ENCODE measurements at places on chromosomes 1 and 21. TPM values are rescaled to one million over a fixed set of nuclear protein-coding genes. Genes with fewer than 3 reads are reported as not detected.

DNA sequence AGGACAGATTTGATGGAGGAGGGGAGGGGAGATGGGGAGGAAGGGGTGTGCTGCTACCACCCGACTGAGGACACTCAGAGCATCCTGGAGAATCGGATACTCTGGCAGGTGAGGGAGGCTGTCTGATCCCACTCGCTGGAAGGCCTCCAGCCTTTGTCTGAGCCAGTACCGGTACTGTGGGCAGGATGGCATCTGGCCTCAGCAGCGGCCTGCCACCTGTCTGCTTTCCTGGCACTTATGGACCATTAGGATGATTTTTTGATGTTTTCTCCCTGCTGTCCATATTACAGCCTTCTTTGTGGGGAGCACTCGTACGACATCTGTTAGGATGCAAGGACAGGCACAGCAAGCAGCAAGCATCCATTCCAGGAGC, 11.5 kb downstream of the ATP2B4 start:
- no peak overlapping the region for H3K4me3 ChIP-seq
- H3K4me1 ChIP-seq: peaks cover 76% of the 10 kb centered on the region
- no peaks in the 10 kb centered on the region for H3K27me3 ChIP-seq

DNA sequence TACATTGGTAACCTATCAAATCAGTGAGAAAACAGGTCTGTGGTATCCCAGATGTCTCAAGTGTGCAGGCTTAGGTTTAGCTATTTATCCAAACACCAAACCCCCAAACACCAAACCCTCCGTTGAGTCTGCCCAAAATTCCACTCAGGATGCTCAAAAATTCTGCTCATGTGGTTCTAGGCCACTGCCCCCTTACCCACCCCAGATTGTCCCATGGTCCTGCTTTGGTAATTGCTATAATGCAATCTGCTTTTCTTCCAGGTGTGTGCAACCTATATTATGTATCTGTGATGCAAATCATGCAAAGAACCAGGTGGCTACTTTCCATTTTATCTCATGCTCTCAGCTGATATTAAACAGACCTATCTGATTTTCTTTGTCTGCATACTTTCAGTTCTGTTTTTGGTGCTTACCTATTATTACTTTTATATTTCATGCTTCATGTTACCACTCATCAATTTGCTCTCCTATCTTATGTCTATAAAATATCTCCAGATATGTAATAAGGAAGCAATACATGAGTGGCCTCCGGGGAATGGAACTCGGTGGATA, 123.7 kb downstream of the TOMM20 start:
- peaks cover 14% of the 10 kb centered on the region for H3K4me1 ChIP-seq
- no peaks in the 10 kb centered on the region for H3K27me3 ChIP-seq
- H3K27ac ChIP-seq: no peak overlapping the region
- no peak for DNase-seq
- H3K4me3 ChIP-seq: no peak overlapping the region

DNA sequence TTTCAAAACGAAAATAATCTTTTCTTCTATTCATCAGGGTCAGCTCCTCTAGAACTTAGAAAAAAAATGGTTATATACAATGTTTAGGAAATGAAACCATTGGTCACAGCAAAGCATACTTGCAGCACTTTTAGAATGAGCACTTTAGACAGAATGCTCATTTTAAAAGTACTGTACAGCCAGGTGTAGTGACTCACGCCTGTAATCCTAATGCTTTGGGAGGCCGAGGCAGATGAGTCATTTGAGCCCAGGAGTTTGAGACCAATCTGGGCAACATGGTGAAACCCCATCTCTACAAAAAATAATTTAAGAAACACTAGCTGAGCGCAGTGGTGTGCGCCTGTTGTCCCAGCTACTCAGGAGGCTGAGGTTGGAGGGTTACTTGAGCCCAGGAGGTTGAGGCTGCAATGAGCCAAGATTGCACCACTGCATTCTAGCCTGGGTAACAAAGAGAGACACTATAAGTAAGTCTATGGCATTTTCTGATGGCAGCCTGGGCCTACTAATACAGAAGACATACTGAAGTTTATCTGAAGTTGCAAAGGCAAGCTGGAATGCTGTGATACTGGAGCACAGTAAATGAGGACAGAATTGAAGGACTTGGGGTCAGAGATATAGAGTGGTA, 48.9 kb upstream of the ZNF326 start:
- H3K27me3 ChIP-seq: no peaks in the 10 kb centered on the region
- DNase-seq: no peak
- H3K4me1 ChIP-seq: peaks cover 22% of the 10 kb centered on the region
- no peaks in the 10 kb centered on the region for H3K36me3 ChIP-seq

- no peak for DNase-seq
- no peaks in the 10 kb centered on the region for H3K27me3 ChIP-seq
- H3K27ac ChIP-seq: no peak overlapping the region
These were observed 76.8 kb upstream of the COL24A1 start for GRCh38 chr1:86233403-86233802.

GRCh38 chr1:3716351-3716750, 35.9 kb upstream of the CCDC27 start:
- H3K27me3 ChIP-seq: peaks cover 11% of the 10 kb centered on the region
- no peaks in the 10 kb centered on the region for H3K36me3 ChIP-seq
- peaks cover 11% of the 10 kb centered on the region for H3K4me1 ChIP-seq
- H3K27ac ChIP-seq: no peak overlapping the region
- H3K4me3 ChIP-seq: no peak overlapping the region

FABP3 gene
- 14.6 TPM for total RNA-seq

GRIK3 gene
- 7.1 TPM for total RNA-seq

RBP7 gene
- total RNA-seq: 30.2 TPM

Data from esophagus muscularis mucosa (tissue), 4 donors.